ENCODE measurements at places on chromosomes 6 and 20.

- DNase-seq, result no peak
Observed at GRCh38 chr6:110626442-110626841, 150.0 kb upstream of the SLC22A16 start.

GRCh38 chr6:137625808-137626207 lies 131.6 kb upstream of the OLIG3 start:
- no peak for DNase-seq

GRCh38 chr6:15879371-15880261 lies 216.8 kb upstream of the DTNBP1 start:
- DNase-seq, result peak; percentile 68

DNA sequence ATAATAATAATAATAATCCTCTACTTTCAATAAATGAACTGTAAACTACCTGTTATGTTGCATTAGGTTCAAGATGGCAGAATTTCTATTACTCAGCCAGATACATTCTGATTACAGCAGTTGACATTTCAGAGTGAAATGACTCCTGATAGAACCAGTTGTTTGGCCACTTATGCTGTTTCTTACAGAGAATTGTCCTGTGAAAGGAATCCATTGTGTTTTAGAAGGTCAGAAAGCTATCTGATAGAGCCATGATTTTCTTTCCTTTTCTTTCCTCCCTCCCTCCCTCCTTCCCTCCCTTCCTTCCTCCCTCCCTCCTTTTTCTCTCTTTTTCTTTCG lies 16.6 kb downstream of the GJA10 start:
- no peak for DNase-seq

DNA sequence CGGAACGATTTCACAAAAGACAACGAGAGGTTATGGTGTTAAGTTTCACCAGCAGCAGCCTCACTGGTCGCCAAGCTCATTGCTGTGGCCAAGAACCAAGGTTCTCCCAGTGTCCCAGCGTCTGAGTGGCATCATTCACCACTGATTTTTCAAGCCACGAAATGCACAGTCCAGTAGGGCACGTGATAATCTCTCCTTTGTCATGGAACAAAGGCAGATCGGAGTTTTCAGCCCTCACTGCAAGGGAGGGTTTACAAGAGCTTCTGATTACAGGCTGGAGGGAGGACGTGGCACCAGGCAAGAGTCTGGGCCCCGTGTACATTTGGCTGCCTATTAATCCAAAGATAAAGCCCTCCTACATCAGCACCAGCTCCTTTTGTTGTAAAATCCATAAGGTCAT lies 2.0 kb downstream of the CD24 start:
- DNase-seq, result no peak

GRCh38 chr20:1155342-1155741 lies 29.4 kb downstream of the TMEM74B start:
- DNase-seq, result no peak

DNA sequence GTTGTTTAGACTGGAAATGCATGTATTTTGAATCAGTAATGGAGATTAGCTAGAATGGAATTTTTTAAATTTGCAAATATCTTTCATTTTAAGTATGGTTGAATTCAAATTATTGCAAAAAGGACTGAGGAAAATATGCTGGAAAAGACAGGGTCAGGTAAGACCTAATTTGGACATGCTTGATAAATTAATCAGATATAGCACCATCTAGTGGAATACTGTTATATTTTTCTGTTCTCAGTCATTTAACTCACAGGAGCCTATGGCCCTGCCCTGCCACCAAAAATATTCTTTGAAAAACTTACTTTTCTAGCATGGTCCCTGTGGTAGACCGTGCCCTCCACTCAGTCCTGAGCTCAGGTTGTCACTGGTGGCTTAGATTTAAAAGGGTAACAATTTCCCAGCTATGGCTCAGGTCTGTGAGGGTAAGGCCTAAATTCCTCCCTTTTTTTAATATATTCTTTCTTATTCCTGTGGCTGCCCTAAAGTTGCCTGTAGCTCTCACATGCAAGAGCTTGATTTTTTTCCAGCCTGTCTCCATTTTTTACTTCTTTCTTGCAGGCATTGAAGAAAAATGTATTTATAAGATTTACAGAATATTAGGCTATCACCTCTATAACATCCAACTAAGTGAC lies 25.3 kb upstream of the KIAA1586 start:
- no peak for DNase-seq

GRCh38 chr6:47169785-47170616 lies 127.9 kb upstream of the ADGRF1 start:
- no peak for DNase-seq

DNA sequence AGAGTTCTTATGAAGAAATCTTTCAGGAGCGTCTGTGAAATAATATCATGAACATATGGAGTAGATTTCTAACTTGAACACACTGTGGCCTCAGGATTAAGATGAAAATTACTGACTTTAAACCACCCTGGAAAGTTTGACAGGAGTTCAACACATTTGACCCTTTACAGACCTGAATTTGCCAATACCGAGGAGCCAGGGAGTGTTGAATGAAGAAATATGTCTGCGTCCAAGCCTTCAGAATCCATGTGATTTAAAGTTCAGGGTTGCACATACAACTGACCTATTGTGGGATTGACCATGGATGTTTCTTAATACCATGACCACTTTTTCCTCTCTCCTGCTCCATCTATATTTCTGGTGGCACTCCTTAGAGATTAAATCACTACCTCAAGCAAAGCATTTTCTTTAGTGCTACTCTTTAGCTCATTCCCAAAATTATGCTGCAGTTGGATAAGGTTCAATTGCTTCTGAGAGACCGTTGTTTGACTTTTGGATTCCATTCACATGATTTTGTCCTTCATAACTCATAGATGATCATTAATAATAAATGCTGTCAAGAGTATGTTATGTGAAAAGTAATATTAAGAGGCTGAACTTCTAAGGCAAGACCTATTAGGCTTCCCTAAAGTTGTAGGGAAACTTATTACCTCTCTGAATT lies 57.4 kb downstream of the PRL start:
- no peak for DNase-seq

GRCh38 chr6:26331218-26332073 lies 33.6 kb upstream of the BTN3A2 start:
- no peak for DNase-seq

DNA sequence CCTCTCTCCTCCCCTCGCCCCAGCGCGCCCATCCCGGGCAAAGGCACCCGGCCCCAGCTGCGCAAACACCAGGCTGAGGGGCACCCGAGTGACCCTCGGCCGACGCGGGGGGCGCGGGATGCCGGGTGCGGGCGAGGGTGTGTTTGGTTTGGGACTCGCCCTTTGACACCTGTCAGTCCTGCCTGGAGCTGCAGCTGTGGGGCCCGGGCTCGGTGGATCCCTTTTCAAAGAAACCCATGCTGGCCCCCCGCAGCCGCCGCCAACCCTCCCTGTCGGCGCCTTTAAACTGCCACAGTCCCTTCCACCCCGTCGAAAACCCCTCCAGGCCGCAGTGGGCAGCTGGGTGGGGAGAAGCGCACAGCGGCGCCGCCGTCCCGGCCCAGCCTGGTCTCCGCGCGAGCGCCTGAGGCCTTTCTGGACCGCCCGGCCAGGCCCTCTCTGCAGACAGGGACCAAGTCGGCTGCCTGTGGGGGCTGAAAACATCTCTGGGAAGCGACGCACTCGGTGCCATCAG lies 5.5 kb downstream of the FOXQ1 start:
- no peak for DNase-seq

- DNase-seq, result no peak
Observed at GRCh38 chr20:10651227-10651990, 22.4 kb downstream of the JAG1 start.

GRCh38 chr6:148779142-148779562 lies 32.3 kb downstream of the UST start:
- no peak for DNase-seq

GRCh38 chr6:107666084-107666980 lies 157.8 kb downstream of the SCML4 start:
- DNase-seq, result no peak

DNA sequence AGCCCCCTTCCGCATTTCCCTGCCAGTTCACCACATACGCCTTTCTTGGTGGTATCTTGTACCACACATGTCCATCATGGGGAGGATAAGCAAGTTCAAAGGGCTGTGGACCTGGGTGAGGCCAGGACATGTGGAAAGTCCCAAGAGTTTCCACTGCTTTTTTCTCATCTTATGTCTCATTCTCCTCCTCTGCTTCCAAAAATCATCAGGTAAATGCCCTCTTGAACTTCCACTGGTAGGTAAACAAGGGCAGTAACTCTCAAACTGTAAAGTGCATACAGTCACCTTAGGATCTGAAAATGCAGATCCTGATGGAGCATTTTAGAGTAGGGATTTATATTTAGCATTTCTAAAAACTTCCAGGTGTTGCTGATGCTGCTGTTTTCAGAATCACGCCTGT lies 7.9 kb upstream of the SIRT5 start:
- DNase-seq, result no peak

GRCh38 chr20:38424401-38424800 lies 10.7 kb downstream of the SNHG17 start:
- DNase-seq, result no peak

DNA sequence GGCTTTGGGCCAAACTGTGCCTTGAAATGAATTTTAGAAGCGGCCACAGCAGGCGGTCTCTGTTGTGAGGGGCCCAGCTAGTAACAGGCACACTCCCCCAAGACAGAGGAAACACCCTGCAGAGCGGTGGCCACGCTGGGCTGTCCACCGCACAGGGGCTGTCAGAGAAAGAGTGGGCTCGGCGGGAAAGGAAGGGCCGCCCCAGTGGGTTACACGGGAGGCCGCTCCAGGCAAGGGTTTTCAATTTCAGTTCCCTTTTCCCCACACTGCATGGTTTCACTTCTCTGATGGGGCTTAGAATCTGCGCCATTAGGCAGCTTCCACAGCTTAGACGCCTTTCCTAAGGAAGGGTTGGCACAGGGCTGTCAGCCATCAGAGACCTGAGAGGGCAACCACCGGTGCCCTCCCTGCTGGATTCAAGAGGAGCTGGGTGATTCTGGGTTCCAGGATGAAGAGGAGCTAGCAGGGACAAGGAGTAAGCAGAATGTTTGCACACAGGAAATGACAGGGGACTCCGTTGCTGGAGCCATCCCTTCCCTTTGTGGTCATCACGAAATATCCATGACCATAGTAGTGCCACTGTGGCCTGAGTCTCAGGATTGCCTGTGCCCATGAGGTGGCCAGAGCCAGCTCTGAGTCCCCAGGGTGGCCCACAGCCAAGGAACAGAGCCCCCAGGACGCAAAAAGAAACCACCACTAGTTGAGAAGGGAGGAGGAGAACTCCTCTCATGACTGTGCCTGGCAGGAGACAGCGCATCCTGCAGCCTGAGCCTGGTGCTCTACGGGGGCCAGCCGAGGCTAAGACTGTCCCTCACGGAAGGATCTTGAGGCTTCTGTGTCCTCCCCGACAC lies 282.7 kb downstream of the NRN1 start:
- DNase-seq, result no peak

- DNase-seq, result no peak
Observed at GRCh38 chr6:138250053-138250452, 31.8 kb upstream of the PBOV1 start.

DNA sequence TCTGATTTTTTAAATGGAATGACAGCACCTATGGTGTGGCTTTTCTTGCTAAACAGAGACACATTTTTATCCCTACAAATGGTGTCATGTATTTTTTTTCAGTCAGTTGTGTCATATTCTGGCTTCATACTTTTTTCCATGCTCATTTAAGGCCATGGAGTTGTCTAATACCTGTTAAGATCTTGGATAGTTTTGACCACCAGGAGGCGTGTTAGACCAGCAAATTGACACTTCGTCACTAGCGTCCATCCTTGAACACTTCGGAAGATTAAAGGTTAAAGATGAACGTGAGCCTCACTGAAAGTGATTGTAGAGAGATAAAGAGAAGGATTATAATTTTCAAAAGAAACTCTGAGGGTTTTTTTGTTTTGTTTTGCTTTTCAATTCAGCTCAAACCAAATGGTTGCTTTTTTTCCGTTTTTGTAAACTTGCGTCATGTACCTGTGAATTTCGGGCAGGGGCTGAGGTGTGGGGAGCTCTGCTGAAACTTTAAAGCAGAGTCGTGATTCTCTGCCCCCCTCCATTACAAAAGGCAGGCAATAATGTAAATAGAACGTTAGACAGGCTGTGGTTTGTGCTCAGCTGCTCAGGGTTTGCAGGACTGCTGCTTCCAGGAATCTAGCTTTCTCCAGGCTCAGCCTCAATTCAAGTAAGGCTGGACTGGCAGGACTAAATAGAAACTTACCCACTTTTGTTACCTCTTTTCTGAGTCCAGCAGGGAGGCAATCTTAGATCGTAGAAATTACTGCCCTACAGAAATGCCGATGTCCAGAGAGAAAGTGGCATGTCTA lies 245.1 kb downstream of the FOXA2 start:
- peak; percentile 55 for DNase-seq

DNA sequence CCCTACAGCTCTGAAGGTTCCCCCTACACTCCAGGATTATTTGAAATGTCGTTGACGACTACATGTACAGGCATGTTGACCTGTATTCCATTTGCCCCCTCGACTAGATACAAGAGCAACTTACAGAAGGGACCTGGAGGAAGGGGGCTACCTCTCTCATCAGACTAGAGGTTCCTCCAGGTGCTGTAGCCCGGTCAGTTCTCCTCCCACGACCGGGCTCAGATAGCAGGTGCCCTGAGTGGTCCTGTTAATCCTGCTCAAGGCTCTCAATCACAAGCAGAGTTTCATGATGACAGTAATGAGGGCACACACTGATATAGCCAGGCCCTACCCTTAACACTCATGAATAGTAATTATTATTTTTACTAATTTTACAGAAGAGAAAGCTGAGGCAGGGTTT lies 36.5 kb downstream of the KCNK5 start:
- no peak for DNase-seq

DNA sequence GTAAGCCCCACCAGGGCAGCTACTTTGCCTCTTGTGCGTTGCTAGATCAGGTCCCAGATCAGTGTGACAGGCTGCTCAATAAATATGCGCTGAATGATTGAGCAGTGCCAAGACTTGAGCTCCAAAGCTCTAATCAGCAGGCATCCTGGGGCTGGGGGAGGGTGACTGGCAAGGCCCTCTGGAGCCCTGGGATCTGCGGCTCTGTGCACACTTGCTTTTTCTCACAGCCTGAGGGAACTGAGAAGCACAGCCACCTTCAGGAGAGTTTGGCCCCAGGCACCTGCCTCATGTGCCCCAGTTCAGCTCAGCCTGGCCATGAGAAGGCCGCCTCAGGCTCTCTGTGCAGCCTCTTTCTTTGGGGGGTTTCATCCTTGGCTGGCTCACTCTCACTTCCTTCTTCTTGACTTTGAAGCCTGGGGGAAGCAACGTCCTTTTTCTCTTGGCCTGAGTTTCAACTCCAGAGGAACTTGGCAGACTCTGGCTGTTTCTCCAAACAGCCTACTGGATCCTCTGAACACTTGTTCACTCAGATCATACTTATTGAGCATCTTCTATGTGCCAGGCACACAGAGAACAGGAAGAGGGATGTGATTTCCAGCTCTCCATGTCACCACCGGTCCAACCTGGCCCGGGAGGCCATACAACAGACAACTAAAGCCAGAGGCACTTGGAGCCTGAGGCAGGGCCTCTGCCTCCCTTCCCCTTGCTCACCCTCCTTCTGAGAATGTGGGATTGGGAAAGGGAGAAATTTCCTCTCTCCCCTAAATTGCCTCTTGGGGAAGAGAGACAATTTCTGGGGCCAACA lies 114.0 kb downstream of the VEGFA start:
- no peak for DNase-seq

GRCh38 chr6:124792386-124792785 lies 169.9 kb upstream of the RNF217 start:
- DNase-seq, result no peak

GRCh38 chr20:61349447-61350165 lies 97.5 kb downstream of the CDH4 start:
- no peak for DNase-seq

- peak; percentile 58 for DNase-seq
Observed at GRCh38 chr6:32047855-32048766, 9.9 kb downstream of the CYP21A2 start.

- DNase-seq, result no peak
Observed at GRCh38 chr6:155182103-155182502, 81.7 kb upstream of the CLDN20 start.

GRCh38 chr20:2806351-2806701 lies 5.9 kb upstream of the CPXM1 start:
- peak; percentile 16 for DNase-seq
